Esophagus muscularis mucosa (tissue), 4 donors: ENCODE measurements at places on chromosomes 6 and 20. TPM values are rescaled to one million over a fixed set of nuclear protein-coding genes. Genes with fewer than 3 reads are reported as not detected.
A peak's percentile ranks its signal among the peaks of the same experiment; 100 is the strongest.

Gene LZTS3
- total RNA-seq, result 8.3 TPM

Gene KIAA0408
- total RNA-seq, result 34.2 TPM

Gene ZMYND8
- total RNA-seq, result 65.5 TPM

DNA sequence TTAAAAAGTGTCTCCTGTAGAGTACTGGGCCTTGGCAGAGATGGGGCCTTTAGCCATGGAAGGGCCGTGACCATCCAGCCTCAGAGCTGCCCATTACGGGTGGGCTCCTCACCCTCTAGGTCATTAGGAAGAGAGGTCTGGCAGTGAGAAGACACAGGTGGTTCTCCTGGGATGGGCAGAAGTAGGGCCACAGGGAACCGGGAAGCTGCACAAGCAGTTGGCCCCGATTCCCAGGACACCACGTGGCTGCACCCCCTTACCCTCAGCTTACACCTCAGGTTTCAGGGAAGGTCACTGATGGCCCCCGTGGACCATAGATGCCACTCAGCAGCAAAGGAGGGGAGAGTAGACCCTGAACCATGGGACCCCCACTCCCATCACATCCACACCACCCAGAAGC, 1.6 kb downstream of the RAET1G start:
- DNase-seq, result no peak

GRCh38 chr6:146889303-146889702, 290.5 kb downstream of the ADGB start:
- DNase-seq, result no peak

- DNase-seq, result no peak
These were observed 60.7 kb downstream of the GRIK2 start for GRCh38 chr6:101454106-101454676.

DNA sequence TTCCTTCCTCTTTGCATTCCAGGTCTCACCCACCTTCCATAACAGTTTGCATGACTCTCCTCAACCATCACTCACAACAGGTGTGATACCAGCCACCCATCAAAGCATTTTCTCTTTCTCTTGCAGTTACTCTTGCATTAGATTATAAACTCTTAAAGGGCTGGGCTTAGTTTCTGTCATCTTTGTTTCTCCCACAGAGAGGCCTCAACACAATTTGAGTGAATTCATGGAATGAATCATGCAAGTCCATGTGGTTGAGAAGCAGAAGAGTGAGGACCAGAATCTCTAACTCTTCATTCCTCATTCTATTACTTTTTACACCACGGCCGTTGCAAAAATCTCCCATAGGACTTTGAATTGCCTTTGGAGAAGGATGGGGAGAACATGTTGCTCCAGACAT, 31.4 kb downstream of the OGFRL1 start:
- DNase-seq, result no peak

DNA sequence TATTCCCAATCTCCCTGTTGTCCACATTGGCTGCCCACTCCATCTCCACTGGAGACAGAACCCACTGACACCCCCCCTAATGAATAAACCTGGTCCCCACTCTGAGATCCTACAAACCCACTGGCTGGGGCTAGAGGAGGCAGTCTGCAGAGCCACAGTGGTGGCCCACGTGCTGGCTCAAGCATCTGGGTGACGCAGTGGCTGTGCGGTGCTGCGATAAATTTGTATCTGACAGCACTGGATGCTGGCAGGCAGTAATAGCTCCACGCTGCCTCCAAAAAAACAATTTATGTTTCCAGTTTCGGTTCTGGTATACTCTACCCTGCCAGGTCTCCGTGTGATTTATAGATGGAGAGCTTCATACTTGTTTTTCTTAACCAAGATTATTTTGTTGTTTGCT, 87.1 kb upstream of the SYNDIG1 start:
- peak; percentile 77 for DNase-seq
